ENCODE measurements at places on chromosomes 13 and 19. TPM values are rescaled to one million over a fixed set of nuclear protein-coding genes. Genes with fewer than 3 reads are reported as not detected.

CD209 gene
- total RNA-seq: not detected

ATP4B gene
- not detected for total RNA-seq

CNN2 gene
- 6.3 TPM for total RNA-seq

BRCA2 gene
- total RNA-seq: 4.7 TPM

SGCG gene
- total RNA-seq: 0.31 TPM

CEACAM21 gene
- total RNA-seq: 1.3 TPM
